Endothelial cell (in vitro differentiated cells): ENCODE measurements at places on chromosomes 1 and 21.

- DNase-seq = no peak
Observed at GRCh38 chr1:16013220-16013907, 4.5 kb downstream of the HSPB7 start.

DNA sequence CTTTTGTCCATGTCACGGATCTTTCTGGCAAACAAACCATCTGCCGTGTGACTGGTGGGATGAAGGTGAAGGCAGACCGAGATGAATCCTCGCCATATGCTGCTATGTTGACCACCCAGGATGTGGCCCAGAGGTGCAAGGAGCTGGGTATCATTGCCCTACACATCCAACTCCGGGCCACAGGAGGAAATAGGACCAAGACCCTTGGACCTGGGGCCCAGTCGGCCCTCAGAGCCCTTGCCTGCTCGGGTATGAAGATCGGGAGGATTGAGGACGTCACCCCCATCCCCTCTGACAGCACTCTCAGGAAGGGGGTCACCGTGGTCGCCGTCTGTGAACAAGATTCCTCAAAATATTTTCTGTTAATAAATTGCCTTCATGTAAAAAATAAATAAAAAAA lies 35.9 kb upstream of the NBL1 start:
- no peak for DNase-seq

DNA sequence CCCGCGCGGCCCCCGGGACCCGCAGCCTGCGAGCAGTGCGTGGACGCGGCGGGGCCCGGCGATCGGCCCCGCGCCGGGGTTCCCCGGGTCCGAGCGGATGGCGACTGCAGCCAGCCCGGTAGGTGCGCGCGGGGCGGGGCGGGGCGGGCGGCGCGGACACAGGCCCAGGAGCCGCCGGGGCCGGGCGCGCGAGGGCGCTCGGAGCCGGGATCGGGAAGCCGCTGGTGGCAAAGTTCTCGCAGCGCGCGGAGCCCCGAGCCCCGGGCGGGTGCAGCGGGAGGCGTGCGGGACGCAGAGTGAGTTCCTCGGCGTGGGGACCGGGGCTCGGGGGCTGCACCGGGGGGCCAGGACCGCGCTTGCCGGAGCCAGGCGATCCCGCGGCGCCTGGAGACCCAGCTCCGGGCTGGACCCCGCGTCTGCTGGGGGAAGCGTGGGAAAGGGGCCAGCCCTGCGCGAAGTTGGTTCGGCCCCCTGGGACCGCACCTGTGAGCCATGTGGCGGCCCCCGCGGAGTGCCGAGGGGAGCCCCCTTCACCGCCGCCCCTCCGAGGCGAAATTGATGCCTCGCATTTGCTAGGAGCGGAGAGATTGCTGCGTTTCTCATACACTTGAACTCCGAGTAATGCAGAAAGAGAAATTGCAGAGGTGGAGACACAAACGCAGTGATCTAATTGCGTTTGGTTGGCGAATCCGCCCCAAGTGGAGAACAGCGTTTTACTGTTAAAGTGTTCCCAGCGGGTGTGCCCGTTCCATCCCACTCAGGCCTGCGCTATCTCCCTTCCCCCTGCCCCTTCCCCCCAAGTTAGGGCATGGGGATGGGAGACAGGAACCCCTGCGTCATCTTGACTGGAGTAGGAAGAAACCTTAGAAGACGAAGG lies 228.9 kb upstream of the TMEM51 start:
- peak; percentile 53 for DNase-seq

- no peak for DNase-seq
Observed at GRCh38 chr1:76925825-76926224, 58.5 kb downstream of the ST6GALNAC5 start.

- DNase-seq = no peak
Observed at GRCh38 chr1:68516066-68516465, 19.2 kb upstream of the DEPDC1 start.

DNA sequence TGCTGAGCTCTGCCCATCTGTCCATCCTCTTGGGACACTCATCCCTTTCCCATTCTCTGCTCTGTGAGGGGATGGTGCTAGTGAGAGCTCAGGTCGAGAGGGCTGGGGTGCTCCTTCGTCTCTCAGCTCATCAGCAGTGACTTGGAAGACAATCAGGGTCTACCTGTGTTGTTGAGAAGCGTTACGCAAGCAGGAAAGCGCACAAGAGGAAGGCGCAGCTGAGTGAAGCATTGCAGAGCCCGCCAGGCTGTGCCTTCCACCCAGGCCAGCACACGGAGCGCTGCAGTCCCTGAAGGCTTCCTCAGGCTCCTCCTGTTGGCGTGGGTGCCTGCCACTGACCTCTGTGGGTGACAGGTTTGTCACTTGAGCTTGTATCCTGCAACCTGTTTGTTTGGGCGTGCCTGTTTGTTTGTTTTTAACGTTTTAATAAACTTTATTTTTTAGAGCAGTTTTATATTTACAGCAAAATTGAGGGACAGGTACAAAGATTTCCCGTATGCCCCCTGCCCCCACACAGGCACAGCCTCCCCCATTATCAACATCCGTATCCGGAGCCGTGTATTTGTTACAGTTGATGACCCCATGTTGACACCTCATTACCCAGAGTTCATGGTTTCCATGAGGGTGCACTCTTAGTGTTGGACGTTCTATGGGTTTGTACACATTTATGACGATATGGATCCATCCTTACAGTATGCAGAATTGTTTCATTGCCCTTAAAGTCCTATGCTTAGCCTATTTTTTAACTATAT lies 36.7 kb downstream of the ADARB1 start:
- DNase-seq = no peak

DNA sequence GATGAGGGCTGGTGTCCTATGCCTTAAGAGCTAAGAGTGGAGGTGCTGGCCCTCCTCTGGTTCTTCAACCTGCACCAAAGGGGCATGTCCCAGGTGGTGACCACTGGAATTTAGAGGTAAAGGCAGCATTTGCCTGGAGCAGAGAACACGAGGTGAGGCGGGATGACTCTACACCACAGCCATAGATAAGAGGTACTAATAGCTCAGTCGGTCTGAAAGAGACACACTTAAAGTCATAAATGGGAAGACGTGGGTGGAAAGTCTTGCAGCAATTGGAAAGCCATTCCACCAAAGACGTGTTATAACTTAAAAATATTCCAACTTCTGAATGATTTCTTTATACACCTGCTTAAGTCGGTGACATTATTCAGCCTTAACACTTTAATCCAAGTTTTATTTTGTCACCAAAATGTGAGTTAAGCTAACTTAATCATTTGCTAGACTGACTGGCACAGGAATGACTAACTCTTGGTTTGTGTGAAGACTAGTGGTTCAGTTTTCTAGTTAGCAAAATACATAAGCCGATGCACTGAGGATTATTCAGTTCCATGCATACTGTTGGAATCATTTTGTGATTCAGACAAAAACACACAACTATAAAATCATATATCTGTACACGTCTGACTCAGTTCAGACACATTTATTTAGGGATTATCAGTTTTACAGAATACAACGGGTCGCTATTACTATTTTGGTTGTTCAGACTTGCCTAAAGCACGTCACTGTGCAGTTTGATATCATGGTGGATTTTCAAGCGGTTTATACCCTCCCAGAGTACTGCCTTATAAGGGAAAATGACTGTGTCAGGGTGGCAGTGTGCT lies 4.6 kb upstream of the ETS2 start:
- no peak for DNase-seq

DNA sequence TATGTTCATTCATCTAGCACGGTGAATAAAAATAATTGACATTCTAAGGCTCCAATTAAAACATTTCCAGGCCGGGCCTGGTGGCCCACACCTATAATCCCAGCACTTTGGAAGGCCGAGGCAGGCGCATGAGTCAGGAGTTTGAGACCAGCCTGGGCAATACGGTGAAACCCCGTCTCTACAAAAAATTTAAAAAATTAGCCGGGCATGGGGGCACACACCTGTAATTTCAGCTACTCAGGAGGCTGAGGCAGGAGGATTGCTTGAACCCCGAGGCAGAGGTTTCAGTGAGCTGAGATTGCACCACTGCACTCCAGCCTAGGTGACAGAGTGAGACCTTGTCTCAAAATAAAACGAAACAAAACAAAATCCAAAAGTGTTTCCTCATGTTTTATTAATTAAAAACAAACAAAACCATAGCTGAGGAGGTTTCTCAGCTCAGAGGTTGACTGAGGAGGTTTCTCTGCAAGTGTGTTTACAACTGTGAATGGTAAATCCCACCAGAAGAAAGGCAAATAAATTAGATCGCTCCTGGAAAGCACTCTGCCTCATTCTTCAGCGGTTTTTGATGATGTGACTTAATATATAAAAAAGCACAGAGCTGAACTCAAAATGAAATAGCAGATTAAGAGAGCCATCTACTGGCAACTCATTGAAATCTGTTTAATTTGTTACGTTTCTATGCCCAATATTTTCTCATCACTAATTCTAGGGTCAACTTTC lies 37.7 kb upstream of the ATG4C start:
- DNase-seq = no peak

GRCh38 chr1:18882486-18882885 lies 19.9 kb downstream of the ALDH4A1 start:
- DNase-seq = no peak

DNA sequence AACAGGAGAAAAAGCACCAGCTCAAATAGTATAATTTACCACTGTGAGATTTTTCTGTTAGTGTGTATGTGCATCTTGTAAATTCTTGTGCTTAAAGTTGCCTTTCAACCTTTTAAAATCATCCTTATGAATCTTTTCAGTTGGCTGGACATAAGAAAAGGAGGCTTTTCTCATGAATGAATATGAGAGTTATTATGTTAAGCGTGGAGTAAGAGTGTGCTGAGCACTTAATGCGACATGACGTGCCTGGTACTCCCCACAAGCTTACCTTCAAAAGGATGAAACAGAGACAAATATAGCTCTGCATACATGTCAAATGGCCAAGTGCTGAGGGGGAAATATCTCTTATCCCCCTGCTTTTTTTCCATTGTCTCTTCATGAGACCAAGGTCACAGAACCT lies 85.3 kb upstream of the ADGRL2 start:
- no peak for DNase-seq

DNA sequence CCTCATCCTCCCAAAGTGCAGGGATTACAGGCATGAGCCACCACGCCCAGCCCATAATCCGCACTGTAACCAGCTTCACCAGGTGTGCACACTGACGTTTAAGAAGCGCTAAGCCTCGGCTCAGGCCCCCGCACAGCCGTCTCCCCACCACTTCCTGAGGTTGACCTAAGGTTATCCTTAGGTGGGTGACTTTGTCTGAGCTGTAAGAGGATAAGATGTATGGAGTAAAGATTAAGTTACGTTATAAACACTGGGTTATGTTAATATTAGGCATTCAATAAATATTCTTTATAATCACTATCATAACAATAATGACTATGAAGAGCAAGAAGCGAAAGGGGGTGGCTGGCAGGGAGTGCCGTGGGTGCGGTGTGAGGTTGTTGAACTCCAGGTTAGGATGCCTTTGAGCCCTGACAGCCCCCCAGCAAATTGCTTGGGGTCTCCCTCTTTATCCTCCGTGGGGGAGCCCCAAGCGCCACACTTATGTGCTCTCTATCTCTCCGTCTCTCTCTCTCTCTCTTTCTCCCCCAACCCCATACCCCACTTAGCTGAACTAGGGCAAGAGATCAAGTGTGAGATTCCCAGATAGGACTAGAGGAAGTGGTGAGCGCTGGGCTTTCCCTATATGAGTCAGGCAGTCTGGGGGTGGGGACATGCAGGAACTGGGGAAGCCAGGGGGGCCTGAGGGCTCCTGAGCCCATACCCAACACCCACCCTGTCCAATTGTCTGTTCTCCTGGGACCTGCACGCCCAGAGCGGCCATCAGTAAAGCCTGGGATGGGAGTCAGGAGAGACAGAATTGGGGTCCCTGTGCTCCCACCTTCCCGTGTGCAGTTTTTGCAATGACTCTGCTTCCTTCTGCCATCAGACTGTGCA lies 7.6 kb downstream of the EFHD2 start:
- no peak for DNase-seq

DNA sequence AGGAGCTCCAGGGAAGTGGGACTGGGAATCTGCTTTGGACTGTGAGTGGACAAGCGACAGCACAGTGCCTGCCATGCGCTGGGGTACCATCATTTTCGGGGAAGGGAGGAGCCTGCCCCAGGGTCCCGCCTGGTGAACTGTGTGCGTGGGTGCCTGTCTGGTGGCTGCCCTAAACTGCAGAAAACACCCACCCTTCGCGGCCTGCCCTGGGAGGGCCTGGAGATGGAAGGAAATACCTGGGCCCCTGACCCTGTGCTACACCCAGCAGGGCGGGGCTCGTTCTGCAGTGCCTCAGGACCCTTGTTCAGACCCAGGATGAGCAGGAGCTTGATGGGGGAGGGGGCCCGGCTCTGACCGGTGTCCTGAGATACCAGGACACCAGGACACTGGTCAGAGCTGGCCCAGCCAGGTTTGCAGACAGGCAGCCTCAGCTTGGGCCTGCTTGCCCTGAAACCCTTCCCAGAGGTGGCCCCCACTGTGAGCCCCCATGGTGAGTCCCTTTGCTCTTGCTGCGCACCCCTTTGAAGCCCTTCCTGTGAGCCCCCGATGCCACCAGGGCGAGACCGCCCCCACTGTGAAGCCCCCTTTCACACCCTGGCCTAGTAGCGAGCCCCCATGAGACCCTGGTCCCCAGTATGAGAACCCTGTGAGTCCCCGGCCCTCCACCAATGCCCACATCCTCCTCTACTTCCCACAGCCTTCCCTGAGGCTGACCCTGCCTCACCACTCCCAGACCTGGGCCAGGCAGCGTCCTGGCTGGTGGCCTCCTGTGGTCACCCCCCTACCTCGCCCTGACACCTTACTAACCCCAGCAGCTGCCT lies 2.6 kb downstream of the GJC2 start:
- no peak for DNase-seq

GRCh38 chr1:236338096-236338495 lies 56.0 kb upstream of the EDARADD start:
- no peak for DNase-seq

DNA sequence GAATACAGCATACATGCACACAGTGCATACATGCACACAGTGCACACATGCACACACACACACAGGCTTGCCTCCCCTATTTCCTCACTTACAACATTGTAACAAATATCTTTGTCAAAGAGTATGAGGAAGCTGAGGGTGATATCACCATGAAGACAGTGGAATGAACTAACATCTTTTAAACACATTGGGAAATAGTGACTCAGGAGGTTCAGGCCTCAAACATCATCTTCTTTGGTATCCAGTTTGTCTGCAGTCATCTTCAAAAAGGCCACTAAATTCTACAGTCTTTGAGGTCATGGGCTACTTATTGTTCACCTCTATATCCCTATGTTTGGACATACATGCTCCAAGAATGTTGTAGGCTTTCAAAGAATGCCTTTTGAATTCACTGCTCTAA lies 2.1 kb upstream of the LCE2B start:
- DNase-seq = no peak

- DNase-seq = no peak
Observed at GRCh38 chr1:41751804-41752513, 166.8 kb downstream of the HIVEP3 start.

- no peak for DNase-seq
Observed at GRCh38 chr1:12447849-12448312, 170.1 kb downstream of the DHRS3 start.
